ENCODE measurements at places on chromosomes 1 and 21. TPM values are rescaled to one million over a fixed set of nuclear protein-coding genes. Genes with fewer than 3 reads are reported as not detected.

The HTR6 gene
- not detected for total RNA-seq

The RAD54L gene
- 1.7 TPM for total RNA-seq

The CYP2J2 gene
- total RNA-seq, result 1.0 TPM

The KCNN3 gene
- total RNA-seq, result 5.6 TPM

The ARHGEF16 gene
- 39.3 TPM for total RNA-seq

The LCE3D gene
- not detected for total RNA-seq

The SLFNL1 gene
- total RNA-seq, result 0.50 TPM
